HFFc6 (cell line): ENCODE measurements at places on chromosomes 4 and X. TPM values are rescaled to one million over a fixed set of nuclear protein-coding genes. Genes with fewer than 3 reads are reported as not detected.

The HTR2C gene
- total RNA-seq: not detected in 3 replicates

The FGG gene
- not detected in 3 replicates for total RNA-seq

The TMEM144 gene
- total RNA-seq: 0.26 to 0.64 TPM (median 0.36 TPM) in 3 replicates

The DNAAF6 gene
- not detected in 3 replicates for total RNA-seq

The XPNPEP2 gene
- total RNA-seq: not detected in 3 replicates

The RGN gene
- total RNA-seq: 0.50 to 3.2 TPM (median 2.5 TPM) in 3 replicates

The TMSB15A gene
- 1.2 to 3.2 TPM (median 2.5 TPM) in 3 replicates for total RNA-seq

The LPAR4 gene
- total RNA-seq: not detected in 3 replicates

The KIAA1210 gene
- not detected in 3 replicates for total RNA-seq

The SH3RF1 gene
- total RNA-seq: 59.5 to 70.8 TPM (median 64.7 TPM) in 3 replicates

The NUDT10 gene
- total RNA-seq: 0.19 TPM in 1 of 3 replicates, not detected in the others

The PABPC1L2B gene
- not detected in 3 replicates for total RNA-seq

The ZAR1 gene
- not detected in 3 replicates for total RNA-seq

The DIPK2B gene
- total RNA-seq: not detected in 3 replicates

The TREX2 gene
- total RNA-seq: 0.33 to 0.69 TPM (median 0.43 TPM) in 3 replicates

The FAM149A gene
- total RNA-seq: not detected in 3 replicates

The GLOD5 gene
- not detected in 3 replicates for total RNA-seq

The PROM1 gene
- not detected in 3 replicates for total RNA-seq
